ENCODE measurements at places on chromosomes 13 and 19.

GRCh38 chr19:17504030-17504429 lies 7.4 kb upstream of the PGLS start:
- no peak for DNase-seq

GRCh38 chr13:24458736-24459135 lies 53.8 kb downstream of the PARP4 start:
- DNase-seq: no peak

- DNase-seq: no peak
Measured at GRCh38 chr19:53664152-53664551, 32.4 kb downstream of the DPRX start.

GRCh38 chr13:33678906-33679657 lies 138.9 kb upstream of the RFC3 start:
- no peak for DNase-seq

DNA sequence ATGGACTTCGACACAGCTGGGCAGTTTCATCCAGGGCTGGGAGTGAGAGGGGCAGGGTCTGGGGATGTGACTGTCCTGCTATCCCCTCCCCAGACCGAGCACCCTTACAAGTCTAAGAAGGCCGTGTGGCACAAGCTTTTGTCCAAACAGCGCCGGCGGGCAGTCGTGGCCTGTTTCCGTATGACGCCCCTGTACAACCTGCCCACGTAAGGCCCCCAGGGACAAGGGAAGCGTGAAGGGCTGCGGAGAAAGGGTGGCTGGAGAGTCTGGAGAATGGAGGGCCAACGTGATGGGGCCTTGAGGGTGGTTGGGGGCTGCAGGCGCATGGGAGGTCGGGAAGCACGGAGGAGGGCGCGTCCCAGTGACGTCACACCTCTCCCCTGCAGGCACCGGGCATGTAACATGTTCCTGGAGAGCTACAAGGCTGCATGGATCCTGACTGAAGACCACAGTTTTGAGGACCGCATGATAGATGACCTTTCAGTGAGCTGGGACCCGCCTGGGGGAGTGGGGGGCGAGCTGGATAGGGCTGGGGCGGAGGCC lies 89.5 kb downstream of the MAP4K1 start:
- no peak for DNase-seq

DNA sequence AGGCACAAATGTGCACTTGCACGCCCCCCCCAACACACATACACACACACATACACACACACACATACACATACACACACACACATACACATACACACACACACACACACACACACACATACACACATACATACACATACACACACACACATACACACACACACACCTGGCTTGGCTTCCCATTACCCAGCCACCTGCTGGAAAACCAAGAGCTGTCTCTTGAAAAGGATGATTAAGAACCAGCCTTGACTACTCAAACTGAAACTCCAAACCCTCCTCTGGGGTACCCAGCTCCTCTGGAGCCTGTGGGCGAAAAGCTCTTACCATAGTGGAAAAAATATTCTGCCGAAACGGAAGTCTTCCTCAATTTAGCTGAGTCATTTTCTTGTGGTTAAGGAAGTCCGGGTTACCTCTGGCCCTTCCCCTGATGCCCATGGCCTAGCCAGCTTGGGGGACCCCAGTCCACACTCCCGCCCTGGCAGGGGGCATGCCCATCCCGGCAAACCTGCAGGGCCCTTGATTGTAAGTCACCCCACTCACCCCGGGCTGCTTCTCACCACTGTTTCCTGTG lies 21.9 kb downstream of the CEBPA start:
- no peak for DNase-seq

- no peak for DNase-seq
Measured at GRCh38 chr19:45322744-45323281, at the start of gene CKM. CKM (minus strand) TSS chr19:45322875; CDS start chr19:45319713, 3,162 bp downstream.

- no peak for DNase-seq
Measured at GRCh38 chr19:2021453-2022140, 6.1 kb upstream of the BTBD2 start.

DNA sequence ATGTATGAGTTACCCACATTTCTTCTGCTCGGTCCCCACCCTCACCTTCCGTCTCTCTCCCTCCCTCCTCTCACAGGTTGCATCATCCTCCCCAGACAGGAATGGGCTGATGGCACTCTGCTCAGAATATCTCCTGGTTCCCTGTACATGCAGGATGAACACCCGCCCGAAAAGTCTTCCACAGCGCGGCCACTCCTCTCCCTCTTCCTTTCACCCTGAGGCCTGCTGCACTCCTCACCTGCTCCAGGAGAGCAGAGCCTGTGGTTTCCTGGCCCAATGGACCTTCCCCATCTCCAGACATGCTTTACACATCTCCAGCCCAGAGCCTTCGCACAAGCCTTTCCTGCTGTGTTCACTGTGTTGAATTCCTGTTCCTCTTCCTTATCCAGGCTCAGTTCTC lies 40.9 kb downstream of the GSX1 start:
- no peak for DNase-seq

GRCh38 chr19:51701468-51702100 lies 8.5 kb downstream of the SPACA6 start:
- DNase-seq: no peak

DNA sequence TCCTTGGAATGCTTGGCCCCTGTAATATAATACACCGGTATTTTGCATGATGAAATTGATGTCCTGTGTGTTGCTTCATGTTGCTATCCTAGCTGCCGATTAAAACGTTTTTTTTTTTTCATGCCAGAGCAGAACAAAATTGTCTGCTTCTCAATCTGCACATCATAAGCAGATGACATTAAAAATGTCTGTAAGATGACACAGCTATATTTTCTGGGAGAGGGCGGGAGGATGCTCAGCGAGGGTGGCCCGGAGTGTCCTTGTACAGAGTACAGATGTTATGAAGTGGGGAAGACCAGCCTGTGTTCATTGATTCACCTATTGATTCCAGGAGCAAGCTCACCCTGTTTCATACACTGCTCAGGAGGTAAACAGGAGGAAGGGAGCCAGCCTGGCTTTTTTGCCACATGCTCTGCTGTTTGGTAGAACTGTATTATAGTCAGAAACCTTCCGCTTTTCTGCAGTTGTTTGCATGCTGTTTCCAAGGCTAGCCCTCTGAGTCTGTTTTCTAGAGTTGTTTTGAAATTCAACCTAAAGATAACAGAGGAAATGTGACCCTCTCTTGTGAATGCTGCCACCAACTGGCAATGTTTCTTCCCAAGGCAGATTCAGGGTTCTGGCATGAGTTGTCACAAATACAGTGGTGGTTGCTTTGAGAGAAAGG lies 4.7 kb upstream of the IRS2 start:
- DNase-seq: peak; percentile 84

DNA sequence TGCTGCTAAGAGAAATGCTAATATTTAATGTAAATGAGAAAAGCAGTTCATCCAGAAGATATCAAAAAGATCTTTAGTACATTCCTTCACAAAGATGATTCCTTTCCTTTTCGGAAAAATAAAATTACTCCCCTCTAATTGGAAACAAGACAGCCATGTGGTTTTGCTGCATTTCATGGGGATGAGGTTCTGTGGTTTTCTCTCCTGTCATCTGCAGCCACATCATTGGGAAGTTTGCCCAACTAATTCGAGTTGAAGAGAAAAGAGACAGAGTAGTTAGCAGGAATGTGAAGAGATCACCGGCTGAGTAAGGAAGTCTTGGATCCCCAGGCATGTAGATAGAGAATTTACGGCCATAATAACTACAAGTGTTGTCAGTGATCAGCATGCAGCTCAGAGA lies 122.1 kb downstream of the CYSLTR2 start:
- peak; percentile 10 for DNase-seq

- no peak for DNase-seq
Measured at GRCh38 chr19:22606212-22606553, 27.9 kb upstream of the ZNF492 start.

GRCh38 chr19:38268539-38268938 lies 4.2 kb downstream of the SPINT2 start:
- no peak for DNase-seq

DNA sequence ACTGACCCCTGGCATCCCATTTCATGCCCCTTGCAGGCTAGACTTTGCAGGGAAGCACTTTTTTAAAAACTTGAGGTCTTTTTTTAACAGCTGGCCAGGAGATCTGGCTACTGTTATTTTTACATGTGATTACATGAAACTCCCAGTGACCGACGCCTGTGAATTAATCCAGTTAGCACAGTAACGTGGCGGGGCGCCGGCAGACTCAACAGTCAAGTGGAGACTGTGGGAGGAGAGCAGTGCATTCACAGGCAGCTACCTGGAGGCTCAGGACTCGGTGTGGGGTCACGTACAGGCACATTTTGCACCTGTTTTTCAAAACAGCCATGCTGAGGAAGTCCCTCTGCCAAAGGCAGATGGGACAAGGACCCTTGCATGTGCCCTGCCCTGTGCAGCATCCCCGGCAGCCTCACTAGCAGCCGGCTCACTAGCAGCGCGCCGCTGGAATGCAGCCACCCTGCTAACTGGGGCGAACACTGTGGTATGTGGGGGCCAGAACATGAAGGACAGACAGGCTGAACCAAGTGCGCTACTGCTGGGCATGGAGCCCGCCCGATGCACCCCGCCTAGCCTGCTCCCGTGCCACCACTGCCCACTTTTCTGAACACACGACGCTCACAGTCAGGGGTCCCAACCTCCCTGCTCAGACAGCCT lies 18.7 kb downstream of the CAPS start:
- no peak for DNase-seq

GRCh38 chr13:93430381-93430780 lies 203.8 kb downstream of the GPC6 start:
- DNase-seq: peak; percentile 71

DNA sequence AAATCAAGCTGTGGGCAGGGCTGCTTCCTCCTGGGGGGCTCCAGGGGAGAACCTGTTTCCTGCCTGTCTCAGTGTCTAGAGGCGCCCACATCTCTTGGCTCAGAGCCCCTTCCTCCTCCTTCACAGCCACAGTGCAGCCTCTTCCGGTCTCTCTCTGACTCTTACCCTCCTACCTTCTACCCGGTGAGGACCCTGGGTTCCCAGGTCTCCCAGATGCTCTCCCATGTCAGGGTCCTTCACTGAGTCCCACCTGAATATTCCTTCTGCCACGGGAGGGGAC lies 153.1 kb downstream of the KDM4B start:
- DNase-seq: no peak
